ENCODE measurements at places on chromosomes 6 and 20.

DNA sequence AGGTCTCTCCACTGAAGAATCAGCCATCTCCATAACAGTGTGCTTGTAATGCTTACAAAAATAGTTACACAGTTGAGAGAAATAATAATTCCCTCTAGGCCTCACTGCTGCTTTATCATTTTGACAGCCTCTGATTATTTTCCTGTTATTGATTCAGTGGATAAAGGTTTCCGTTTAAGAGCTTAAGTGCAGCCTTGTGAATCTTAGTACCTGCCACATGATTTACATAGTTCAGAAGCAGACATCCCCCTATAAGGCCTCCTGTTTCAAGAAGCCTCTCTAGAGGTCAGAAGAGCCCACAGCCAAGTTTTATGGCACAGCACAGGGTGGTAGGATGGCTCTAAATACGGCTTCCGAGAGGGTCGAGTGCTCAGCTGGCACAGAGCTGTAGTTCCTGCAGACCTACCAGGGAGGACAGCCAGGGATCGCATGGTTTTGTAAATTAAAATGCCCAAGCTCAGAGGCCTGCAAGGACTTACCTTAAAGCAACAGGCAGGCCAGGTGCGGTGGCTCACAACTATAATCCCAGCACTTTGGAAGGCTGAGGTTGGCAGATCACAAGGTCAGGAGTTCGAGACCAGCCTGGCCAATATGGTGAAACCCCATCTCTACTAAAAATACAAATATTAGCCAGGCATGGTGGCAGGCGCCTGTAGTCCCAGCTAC, 17.6 kb upstream of the PYGB start:
- DNase-seq: no peak

DNA sequence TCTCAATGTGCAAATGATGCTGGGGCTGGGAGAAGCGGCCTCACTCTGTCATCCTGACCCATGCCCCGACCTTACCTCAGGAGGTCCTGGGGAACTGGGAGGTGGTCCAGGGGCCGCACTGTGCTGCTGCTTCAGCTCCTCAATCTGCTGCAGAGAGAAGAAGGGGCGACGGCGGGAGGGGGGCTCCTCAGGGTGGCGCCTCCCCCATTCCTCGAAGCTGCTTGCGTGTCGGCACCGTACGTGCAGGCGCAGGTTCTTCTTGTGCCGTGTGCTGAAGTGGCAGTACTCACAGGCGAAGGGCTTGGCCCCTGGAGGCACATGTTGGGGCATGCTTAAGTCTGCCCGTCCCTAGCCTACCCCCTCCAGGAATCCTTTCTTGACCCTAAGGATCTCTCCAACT, 12.9 kb downstream of the ZNF335 start:
- no peak for DNase-seq

GRCh38 chr6:38857815-38858214, 142.7 kb downstream of the DNAH8 start:
- DNase-seq: no peak

GRCh38 chr6:35752330-35752729, 15.5 kb downstream of the ARMC12 start:
- DNase-seq: no peak

- DNase-seq: no peak
Observed at GRCh38 chr6:125192610-125192930, 39.0 kb downstream of the TPD52L1 start.

- DNase-seq: no peak
Observed at GRCh38 chr20:35166242-35166830, 5.5 kb upstream of the PROCR start.

GRCh38 chr6:68635706-68636513, 828 bp downstream of the ADGRB3 start:
- DNase-seq: no peak

GRCh38 chr6:37511201-37511600, 11.5 kb upstream of the CCDC167 start:
- DNase-seq: no peak

- no peak for DNase-seq
Observed at GRCh38 chr20:53468587-53468986, 125.1 kb downstream of the ZNF217 start.

DNA sequence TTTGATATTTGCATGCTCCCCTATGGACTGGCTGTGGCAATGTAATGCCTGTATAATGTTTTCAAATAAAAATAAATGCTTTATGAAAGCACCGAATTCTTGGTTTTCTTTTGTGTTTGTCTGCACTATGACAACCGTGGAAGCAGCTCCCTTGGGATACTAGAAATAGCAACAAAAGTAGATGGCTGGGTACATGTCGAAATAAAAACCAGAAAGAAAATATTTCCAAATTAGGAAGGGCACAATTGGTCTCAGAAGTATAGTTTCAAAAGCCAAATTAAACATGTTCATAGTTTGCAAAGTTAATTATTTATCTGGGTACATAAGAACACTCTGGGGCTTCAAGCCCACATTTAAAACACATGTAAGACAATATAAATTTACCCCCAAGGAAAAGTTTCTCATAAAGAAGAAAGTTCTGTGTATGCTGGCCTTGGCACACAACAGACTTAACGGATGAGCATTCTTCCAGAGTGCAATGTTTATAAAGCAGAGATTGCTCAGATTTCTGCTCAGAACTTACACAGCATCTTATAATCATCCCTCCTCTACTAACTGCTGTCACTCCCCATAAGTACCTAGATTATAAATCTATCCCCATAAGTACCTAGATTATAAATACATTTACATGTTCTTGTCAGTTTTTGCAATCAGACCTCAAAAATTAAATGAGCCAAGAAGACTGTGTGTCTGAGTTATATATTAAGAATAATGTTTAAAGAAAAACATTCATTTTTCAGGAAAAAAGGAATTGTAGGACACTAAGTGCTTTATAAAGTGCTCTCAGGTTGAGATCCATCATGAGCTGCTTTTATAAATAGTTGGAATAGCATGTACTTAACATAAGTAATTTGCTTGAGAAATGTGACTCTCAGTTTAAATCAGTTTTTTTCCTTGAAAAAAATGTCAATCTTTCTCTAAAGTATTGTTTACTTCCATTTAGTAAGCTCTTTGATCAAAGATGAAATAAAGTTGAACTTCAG, 230.2 kb upstream of the PLN start:
- no peak for DNase-seq

GRCh38 chr6:26401987-26402658, at the start of gene BTN3A1:
BTN3A1 (plus strand) TSS chr6:26402275; CDS start chr6:26405564, 3,289 bp downstream.
- DNase-seq: peak; percentile 31

DNA sequence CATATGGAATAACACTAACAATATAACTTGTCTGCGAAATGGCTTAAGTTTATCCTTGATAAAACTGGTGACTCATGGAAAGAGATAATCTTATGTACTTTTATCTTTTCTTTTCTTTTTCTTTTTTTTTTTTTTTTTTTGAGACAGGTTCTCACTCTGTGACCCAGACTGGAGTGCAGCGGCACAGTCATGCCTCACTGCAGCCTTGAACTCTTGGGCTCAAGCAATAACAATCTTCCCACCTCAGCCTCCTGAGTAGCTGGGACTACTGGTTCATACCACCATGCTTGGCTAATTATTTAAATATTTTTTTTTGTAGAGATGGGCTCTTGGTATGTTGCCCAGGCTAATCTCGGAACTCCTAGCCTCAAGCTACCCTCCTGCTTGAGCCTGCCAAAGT, 68.1 kb upstream of the SCGN start:
- DNase-seq: no peak

DNA sequence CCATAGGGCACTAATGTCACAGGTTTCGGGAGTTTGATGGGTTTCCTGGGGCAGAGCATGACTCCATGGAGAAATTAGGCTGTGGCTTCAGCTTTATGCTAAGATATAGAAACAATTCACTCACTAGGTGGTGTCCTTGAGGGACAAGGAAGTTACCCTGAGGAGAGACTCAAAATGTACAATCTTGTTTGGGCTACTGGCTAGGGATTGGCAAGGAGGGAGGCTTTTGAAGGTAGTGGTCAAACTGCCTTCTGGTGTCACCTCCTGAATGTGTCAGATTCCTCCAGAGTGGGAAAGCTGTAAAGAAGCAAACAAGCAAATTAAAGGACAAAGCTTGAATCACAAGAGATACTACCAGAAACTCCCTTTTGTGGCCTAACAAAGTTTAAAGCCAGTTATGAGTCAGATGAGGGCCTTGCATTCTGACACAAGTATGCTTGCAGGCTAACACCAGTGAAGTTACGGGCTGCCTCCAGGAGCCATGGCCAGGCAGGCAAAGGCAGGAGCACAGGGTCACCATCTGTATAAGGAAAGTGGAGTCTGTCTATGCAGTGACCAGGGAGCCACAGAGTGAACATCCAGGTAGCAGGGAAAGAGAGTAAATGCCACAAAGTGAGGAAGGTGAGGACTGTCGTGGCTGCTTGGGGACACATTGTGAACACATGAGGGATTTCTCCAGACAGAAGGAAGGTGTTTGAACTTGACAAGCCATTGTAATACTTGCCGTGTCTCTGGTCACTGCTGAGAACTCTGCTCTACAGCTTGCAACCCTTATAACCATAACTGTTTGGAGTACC, 107.7 kb upstream of the DTNBP1 start:
- no peak for DNase-seq

DNA sequence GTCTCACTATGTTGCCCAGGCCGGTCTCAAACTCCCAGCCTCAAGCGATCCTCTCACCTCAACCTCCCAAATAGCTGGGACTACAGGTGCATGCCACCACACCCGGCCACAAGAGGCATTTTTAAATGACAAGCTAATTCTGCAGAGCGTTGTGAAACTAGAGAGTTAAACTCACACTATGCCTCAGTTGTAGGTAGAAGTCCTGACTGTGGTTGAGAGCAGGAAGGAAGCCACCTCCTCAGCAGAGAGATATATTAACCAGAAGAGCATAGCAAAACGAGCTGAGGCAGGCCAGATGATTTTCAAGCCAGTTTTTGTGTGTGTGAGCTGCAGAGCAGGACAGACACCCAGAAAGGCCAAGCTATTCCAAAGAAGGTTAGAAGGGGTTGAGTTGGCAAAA, 150.3 kb downstream of the MBOAT1 start:
- DNase-seq: no peak

GRCh38 chr6:127832381-127832780, 68.5 kb downstream of the THEMIS start:
- DNase-seq: no peak

DNA sequence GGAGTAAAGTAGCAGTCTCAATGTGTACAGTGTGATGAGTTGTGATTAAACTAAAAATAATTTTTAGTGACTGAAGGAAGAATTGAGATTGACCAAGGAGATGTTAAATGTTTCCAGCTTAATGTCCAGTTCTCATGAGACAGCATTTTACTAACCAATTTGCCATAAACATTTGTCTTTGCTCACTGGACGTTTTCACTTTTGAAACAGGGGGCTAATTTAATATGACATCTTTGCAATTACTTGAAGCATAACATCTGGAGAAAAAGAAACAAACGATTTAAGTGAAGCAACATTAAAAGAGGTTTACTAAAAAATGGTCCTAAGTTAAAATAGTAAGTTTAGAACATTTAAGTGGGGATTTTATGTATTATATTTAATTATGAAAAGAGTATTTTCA, 443.8 kb downstream of the BCKDHB start:
- no peak for DNase-seq

GRCh38 chr20:50283922-50284810, 93.5 kb downstream of the CEBPB start:
- DNase-seq: no peak

- no peak for DNase-seq
Observed at GRCh38 chr6:128617285-128617684, 96.9 kb upstream of the PTPRK start.

- no peak for DNase-seq
Observed at GRCh38 chr6:25714765-25715164, 39.8 kb upstream of the SLC17A4 start.

- DNase-seq: no peak
Observed at GRCh38 chr20:15544742-15545141, 1028.5 kb downstream of the KIF16B start.

DNA sequence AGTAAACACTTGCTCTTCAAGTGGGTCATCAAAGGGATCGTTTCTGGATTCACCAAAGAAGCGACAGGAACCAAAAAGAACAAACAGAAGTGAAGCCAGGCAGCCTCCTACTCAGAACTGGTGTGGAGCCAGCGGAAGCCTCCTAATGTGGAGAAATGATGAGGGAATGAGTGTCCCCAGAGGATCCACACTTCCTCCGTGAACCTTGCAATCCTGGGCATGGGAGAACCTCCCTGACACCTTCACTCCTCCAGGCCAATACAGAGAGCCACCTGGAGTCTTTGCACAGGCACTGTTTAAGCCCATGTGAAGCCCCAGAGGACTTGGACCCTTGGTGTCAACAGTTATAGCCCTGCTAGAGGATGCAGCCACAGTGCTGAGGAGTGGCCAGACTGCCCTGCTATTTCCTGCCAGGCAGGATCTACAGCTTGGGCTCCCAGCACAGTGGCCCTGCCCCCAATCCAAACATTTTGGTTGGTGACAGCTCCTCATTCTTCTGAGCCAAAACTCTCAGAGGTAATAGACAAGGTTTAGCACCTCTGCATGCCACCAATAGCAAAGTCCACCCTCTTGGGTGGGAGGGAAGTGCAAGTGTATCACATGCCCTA, 23.2 kb upstream of the SERINC1 start:
- no peak for DNase-seq

DNA sequence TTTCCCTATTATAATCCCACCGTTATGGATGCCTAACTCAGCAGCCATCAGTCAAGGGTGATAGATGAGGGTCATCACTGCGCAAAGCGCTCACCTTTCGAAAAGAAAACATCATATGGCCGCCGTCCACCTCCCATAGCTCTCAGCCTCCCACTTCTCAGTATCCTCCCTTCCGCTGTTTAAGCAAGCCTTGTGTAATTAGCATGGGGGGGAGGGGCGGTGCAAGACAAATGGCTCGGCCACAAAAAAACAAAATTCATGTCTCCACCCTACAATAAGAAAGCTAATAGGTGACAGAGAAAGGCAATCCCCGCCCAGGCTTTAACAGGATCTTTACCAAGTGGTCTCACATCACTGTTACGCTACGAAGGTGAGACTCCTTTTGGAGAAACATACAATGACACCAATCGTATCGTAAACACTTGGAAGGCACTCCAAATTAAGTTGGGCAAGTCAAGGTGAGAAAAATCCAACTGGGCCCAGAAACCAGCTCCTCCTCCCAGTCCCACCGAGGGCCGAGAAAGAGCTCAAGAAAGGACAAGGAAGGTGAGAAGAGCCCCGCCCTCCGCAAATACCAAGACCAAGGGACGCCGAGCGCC, 645 bp downstream of the DDX39B start:
- DNase-seq: no peak

- no peak for DNase-seq
Observed at GRCh38 chr6:92684386-92684785, 735.0 kb downstream of the EPHA7 start.

GRCh38 chr6:70954750-70955149, 2.1 kb downstream of the B3GAT2 start:
- DNase-seq: no peak

GRCh38 chr20:20593447-20594170, 118.8 kb downstream of the RALGAPA2 start:
- no peak for DNase-seq
